ENCODE measurements at places on chromosomes 2 and 18.

DNA sequence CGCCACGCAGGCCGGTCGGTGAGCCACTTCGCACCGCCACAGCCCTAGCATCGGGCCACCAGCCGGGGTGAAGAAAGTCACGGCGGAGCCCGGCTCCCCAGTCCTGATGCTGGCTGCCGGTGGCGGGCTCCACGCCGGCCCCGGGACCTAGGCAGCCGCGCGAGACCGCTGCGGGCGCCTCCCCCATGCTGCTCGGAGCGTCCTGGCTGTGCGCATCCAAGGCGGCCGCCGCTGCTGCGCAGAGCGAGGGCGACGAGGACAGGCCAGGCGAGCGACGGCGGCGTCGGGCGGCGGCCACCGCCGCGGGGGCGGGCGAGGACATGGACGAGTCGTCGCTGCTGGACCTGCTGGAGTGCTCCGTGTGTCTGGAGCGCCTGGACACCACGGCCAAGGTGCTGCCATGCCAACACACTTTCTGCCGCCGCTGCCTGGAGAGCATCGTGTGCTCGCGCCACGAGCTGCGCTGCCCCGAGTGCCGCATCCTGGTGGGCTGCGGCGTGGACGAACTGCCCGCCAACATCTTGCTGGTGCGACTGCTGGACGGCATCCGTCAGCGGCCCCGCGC, 433 bp downstream of the SH3RF3 start:
- DNase-seq, result peak; percentile 67

- DNase-seq, result no peak
These were observed 8.6 kb upstream of the COL3A1 start for GRCh38 chr2:188965563-188965962.

- DNase-seq, result no peak
These were observed 283.5 kb downstream of the DSEL start for GRCh38 chr18:67232991-67233390.

DNA sequence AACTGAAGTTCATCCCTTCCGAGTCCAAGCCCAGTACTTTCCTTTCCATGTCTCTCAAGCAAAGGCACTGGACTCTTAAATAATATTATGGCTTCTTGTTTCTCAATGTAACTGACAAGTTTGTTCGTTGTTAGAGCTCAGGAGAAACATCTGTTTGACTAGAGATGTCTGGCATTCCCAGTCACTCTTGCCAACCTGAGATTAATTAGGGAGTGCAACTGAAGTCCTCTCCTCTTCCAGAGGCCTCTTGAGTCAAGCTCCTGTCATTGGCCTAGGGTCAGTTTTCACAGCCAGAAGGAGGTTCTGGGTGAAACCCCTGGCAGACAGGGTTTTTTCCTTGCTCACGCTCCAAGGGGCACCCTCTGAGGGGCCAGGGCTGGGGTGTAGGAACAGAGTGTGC, 196.1 kb downstream of the AGPS start:
- no peak for DNase-seq

- DNase-seq, result no peak
These were observed 106.7 kb downstream of the NEDD4L start for GRCh38 chr18:58150772-58151171.

DNA sequence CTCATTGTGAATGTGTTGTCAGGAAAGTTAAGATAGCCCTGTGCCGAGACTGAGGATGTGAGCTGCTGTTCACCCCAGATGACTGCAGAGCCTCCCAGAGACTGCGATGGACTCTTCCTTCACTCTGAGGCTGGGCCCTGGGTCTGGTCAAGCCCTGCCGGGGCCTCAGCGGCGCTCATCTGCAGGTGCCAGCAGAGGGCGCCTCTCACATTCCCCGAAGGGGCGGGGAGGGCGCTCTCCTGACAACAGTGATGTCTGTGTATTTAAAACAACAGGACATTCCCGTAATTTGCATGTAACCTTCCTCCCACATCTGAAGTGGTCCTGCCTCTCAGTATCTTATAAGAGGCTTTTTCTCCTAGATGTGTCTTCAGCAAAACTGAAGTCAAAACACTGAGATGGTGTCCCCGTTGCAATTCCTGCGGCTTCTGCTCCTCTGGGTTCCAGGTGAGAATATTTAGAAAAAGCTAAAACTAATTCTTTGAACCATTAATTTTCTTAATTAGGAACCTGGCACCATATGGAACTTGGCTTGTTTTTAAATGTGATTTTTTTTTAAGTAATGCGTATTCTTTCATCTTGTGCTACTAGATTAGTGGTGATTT, 1377.9 kb downstream of the RPIA start:
- DNase-seq, result no peak

DNA sequence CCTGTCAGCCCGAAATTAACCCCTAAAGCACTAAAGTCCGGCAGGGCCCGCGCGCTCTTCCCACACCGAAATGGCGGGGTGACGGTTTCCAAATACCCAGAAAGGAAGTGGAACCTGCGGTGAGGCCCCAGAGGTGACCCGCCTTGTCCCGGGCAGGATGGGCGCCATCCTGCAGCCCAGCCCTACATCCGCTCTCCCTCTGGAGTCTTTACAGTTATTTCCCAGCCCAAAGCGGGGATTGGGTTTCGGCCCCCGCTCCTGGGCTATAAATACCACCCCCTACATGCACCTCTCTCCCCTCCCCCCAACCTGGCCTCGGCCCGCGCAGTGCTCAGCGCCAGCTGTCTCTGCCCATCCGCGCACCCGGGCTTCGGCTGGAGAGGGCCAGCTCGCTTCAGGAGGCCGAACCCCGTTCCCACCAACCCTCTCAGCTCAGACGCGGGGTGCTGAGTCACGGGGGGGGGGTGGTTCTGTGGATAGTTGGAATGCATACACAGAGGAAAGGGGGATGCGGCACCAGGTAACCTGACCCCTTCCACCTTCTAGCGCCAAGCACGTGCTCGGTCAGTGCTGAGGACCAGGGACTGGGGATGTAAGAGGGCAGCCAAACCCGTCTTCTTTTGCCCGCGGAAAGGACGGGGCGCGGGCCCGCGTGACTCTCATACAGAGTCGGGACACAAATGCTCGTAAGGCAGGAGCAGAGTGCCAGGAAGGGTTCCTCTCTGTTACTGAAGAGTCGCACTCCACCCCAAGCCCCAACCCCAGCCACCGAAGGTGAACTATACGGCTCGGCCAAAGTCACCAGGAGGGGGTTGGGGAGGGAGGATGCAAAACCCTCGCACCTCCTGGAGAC, at the start of gene TUBA4B:
TUBA4B (plus strand) TSS at position 344 of the 853 bp plus-strand sequence; CDS start at position 509, 165 bp downstream.
- peak; percentile 80 for DNase-seq

- no peak for DNase-seq
These were observed 415.0 kb upstream of the GYPC start for GRCh38 chr2:126241001-126241400.

GRCh38 chr2:860259-860855, 90.3 kb upstream of the SNTG2 start:
- no peak for DNase-seq

DNA sequence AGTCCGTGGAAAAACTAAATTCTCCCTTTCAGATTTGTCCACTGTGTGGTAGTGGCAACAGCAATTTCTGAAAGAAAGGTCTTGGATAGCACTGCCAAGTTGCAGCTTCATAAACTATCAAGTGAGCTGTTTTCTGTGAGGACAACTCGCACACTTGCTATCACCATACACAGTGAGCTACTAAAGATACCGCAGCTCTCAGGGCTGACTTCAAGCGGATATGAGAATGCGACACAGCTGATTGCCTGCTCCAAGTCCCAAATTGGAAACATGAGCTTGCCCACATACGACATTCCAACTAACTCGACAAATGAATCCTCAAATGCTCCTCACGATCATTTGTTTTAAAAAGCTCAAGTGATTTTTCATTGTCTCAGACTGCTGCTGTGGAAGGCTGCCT, 46.2 kb downstream of the E2F6 start:
- DNase-seq, result no peak

GRCh38 chr18:31245820-31246219, 72.1 kb upstream of the DSG1 start:
- DNase-seq, result no peak

- no peak for DNase-seq
These were observed 166.8 kb upstream of the SP5 start for GRCh38 chr2:170548304-170548703.

- DNase-seq, result no peak
These were observed 159.4 kb downstream of the AGPS start for GRCh38 chr2:177551989-177552421.

GRCh38 chr2:10883801-10884478, 27.8 kb upstream of the KCNF1 start:
- DNase-seq, result no peak

GRCh38 chr2:48175254-48175653, 269.0 kb upstream of the FBXO11 start:
- DNase-seq, result no peak

DNA sequence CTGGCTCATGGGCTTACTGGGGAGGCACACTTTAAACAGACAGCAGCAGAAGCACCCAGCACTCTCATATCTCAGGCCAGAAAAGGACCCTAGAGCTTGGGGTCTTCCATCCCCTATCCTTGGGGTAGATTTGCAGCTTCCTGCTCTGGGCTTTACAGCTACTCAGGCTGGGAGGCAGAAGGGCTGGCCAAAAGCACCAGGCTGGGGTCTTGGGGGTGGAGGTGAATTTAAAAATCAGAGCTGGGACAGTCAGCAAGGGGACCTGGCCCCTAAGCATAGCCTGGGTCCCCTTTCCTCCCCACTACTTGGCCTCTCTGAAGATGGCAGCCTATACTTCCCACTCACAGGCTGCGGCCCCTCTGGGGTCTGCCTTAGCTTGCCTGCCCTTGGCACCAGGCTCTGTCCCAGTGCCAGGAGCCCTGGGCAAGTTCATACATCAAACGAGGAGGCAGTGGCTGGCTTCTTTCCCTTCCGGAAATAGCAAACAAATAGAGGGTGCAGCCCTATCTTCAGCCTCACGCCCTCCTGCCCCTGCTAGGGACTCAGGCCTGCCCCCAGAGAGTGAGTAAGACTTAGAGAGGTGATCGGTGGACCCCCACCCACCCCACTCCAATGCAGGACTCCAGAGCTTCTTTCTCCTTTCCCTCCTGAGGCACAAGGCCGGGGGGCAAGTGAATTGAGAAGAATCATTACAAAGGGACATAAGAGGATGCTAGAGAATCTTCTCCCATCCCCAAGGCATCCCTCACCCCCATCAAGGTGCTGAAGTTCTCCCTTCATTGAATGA, 26.0 kb upstream of the TNS1 start:
- DNase-seq, result peak; percentile 46

DNA sequence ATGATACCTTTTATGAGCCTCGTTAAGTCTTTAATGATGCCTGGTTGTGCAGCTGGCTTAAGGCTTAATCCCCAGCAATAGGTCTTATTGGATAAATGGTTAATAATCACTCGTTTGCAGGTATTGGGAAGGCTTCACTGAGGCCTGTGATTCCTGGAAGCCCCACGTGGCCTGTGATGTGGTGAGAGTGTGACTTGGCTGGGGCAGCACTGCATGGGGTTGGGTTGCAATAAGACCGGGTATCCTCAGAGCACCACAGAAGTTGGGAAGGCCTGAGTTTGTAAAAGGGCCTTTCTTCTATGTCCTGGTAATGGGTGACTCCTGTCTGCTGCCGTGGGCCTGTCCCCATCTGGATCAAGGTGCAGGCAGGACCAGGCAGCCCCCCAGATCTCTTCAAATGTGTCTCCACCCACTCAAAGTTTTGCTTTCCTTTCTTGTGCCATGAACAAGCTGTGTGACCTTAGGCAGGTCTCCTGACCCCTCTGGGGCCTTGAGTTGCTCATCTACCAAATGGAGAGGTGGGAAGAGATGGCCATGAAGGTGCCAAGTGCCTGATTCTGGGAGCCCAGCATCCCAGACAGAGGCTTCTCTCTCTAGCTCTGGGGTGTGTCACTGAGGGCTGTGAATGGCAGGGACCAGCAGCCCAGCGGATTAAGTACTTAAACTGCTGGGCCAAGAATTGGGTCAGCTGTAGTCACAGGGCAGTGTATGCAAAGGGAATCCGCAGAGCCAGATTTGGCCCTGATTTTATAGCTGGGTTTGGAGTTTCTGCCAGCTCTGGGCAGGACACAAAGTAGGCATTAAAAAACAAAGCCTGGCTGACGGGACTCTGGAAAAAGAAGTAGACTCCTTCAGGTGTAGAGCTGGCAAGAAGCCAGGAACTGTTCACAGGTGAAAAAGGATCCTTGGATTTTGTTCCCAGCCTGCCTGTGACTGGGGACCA, 24.4 kb downstream of the LBH start:
- DNase-seq, result no peak

DNA sequence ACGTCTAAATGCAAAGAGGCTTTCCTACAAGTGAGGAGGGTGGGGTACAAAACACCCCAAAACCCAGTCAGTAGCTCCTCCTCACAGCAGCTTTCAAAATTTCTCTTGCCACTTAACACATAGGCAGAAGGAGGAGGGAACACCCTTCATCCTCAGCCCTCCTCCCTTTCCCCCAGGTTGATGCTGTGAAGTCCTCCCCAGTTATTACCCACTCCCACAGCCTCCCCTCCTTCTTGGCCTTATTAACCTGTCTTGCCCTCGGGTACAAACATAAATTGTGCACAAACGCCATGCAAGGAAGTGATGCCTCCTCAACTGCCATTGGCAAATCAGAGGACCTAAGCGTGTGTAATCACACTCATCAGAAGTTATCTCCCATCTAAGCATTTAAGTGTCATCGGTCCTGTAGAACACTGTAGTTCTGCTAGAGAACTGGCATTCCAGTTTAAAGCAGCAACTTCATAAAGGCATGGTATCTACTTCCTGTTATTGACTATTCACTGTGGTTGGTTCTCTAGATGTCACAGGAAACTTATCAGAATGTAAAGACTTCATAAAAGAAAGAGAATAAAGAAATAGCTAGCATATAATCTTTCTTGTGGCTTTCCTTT, at the start of gene DSC1:
DSC1 (minus strand) TSS at position 32 of the 611 bp plus-strand sequence. CDS start 262 bp downstream, outside the sequence.
- no peak for DNase-seq

GRCh38 chr2:160942476-160943142, 217.6 kb upstream of the TANK start:
- DNase-seq, result no peak

GRCh38 chr18:32289483-32290075, 99.7 kb downstream of the MEP1B start:
- no peak for DNase-seq

GRCh38 chr18:22872900-22873537, 60.1 kb upstream of the RBBP8 start:
- no peak for DNase-seq

DNA sequence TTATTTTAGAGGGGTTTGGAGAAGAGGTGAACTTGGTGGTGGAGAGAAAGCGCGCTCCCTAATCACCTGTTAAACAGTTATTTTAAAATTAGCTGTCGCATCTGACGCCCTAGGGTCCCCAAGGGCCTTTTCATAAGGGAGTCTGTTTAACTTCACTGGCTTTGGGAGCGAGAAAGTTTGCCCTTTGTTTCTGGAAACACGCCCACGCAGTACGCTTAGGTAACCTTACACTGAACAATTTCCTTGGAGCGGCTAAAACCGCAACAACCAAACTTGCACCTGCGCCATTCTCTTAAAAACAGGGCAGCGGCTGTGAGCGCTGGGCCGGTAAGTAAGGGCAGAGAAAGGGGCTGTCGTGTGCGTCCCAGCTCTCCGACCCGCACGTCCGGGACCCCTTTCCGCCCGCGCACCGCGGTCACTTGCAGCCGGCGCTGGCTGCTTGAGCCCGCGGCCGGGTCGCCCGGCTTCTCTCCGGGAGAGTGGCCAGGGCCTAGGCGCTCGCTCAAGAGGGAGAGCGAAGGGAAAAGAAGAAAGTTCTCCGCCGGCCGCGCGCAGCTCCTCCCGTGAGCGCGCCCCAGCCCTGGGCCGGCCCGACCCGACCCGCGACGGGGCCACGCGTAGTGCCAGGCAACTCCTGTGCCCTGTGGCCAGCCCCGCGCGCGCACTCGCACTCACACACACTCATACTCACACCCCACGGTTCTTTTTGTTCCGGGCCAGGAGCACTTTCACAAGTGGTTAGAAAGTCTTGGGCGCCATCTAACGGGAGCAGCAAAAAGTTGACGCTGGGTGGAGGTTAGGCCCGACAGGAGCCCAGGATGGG, 19.2 kb downstream of the POU3F3 start:
- DNase-seq, result no peak
